ENCODE measurements at places on chromosomes 3 and 15. TPM values are rescaled to one million over a fixed set of nuclear protein-coding genes. Genes with fewer than 3 reads are reported as not detected.
A peak's percentile ranks its signal among the peaks of the same experiment; 100 is the strongest.

Gene GOLGA8G
- total RNA-seq, result not detected

Gene SLC15A2
- total RNA-seq, result 3.9 TPM

- H3K4me1 ChIP-seq, result no peaks in the 10 kb centered on the region
- no peak for DNase-seq
Observed at GRCh38 chr3:133153382-133153781, 115.2 kb downstream of the TMEM108 start.

- DNase-seq, result no peak
- H3K4me1 ChIP-seq, result no peaks in the 10 kb centered on the region
- H3K4me3 ChIP-seq, result no peak overlapping the region
Observed at GRCh38 chr15:82714016-82714415, 4.3 kb upstream of the AP3B2 start.

Gene THSD4
- not detected for total RNA-seq

Gene CHDH
- 0.21 TPM for total RNA-seq

- no peak overlapping the region for H3K4me3 ChIP-seq
- H3K4me1 ChIP-seq, result no peaks in the 10 kb centered on the region
- no peak for DNase-seq
- no peak overlapping the region for H3K27ac ChIP-seq
Observed at GRCh38 chr3:57863380-57863779, 107.3 kb downstream of the SLMAP start.

Gene GOLGA8H
- 0.24 TPM for total RNA-seq

GRCh38 chr3:162041622-162042021, 545.0 kb downstream of the OTOL1 start:
- H3K36me3 ChIP-seq, result no peaks in the 10 kb centered on the region
- H3K27me3 ChIP-seq, result no peaks in the 10 kb centered on the region
- H3K4me1 ChIP-seq, result no peaks in the 10 kb centered on the region
- DNase-seq, result no peak

DNA sequence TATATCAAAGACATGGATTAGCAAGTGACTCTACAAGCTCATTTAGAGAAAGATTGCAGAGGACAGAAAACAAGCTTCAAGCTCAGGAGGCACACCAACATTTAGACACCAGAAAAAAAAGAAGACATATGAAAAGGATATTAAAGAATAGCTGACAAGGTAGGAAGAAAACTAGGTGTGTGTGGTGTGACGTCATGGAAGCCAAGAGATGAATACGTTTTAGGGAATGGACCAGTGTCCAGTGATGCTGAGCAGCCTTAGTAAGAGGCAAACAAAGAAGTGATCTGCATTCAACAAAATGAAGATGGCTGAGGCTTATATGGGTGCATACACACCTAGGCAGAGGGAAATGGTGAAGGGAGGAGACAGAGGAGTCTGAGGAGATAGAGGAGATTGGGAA, 377.4 kb downstream of the ROBO1 start:
- no peaks in the 10 kb centered on the region for H3K36me3 ChIP-seq
- H3K4me1 ChIP-seq, result no peaks in the 10 kb centered on the region
- H3K27ac ChIP-seq, result no peak overlapping the region
- no peak overlapping the region for H3K4me3 ChIP-seq
- H3K27me3 ChIP-seq, result no peaks in the 10 kb centered on the region
- DNase-seq, result no peak

DNA sequence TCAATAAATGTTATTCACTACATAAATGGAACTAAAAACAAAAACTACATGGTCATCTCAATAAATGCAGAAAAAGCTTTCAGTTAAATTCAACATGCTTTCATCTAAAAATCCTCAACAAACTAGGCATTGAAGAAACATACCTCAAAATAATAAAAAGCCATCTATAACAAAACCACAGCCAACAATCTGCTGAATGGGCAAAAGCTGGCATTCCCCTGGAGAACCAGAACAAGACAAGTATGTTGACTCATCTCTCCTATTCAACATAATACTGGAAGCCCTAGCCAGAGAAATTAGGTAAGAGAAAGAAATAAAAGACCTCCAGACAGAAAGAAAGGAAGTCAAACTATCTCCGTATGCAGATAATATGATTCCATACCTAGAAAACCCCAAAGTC, 759.9 kb downstream of the EPHA3 start:
- H3K36me3 ChIP-seq, result no peaks in the 10 kb centered on the region
- no peaks in the 10 kb centered on the region for H3K27me3 ChIP-seq
- H3K27ac ChIP-seq, result no peak overlapping the region

GRCh38 chr3:197749315-197749600, 425 bp upstream of the FYTTD1 start:
- peaks cover 2% of the 10 kb centered on the region for H3K27me3 ChIP-seq
- H3K27ac ChIP-seq, result peak overlapping the region; percentile 89
- DNase-seq, result peak; percentile 73
- peak overlapping the region; percentile 87 for H3K4me3 ChIP-seq

DNA sequence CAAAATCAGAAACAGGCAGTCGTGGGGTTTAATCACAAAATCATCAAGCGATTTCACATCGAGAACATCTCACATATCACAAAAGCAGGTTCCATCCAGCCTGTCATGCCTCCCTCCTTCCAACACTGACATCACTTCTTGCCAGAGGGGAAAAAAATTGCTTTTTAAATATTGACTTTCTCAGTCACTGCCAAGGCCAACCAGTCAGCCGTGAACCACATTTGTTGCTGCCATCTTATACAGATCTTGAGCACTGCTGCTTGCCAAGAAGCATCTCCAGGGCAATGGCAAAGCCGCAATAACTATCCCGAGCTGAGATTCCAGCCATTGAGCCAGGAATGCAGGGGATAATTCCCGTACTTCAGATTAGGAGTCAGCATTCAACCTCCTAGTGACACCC, 174.6 kb downstream of the ANXA2 start:
- H3K36me3 ChIP-seq, result no peaks in the 10 kb centered on the region
- H3K4me3 ChIP-seq, result no peak overlapping the region
- H3K4me1 ChIP-seq, result no peaks in the 10 kb centered on the region
- H3K27me3 ChIP-seq, result peaks cover 29% of the 10 kb centered on the region

GRCh38 chr15:75356006-75356405, 9.2 kb downstream of the NEIL1 start:
- peaks cover 2% of the 10 kb centered on the region for H3K4me1 ChIP-seq
- H3K4me3 ChIP-seq, result no peak overlapping the region
- no peaks in the 10 kb centered on the region for H3K27me3 ChIP-seq
- H3K27ac ChIP-seq, result no peak overlapping the region
- peaks cover 39% of the 10 kb centered on the region for H3K36me3 ChIP-seq

DNA sequence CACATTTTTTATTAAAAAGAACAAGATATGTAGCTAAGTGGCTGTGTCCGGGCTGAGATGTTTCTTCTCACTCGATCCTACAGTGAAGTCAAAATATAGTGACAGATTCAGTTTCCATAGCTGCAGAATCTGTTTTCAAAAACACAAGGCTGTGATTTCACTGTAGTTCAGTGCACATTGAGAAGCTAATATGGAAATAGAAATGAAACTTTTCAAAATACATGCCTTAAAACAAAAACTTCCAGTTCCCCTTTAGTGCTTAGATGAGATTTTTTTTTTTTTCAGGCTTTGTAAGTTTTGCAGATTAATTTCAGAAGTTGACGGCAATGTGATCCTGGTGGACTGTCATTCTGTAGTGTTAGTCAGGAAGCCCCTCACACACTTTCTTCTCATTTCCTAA, 23.8 kb upstream of the TRAK1 start:
- H3K4me1 ChIP-seq, result peaks cover 10% of the 10 kb centered on the region
- H3K4me3 ChIP-seq, result no peak overlapping the region
- H3K36me3 ChIP-seq, result no peaks in the 10 kb centered on the region
- no peaks in the 10 kb centered on the region for H3K27me3 ChIP-seq
- H3K27ac ChIP-seq, result no peak overlapping the region

DNA sequence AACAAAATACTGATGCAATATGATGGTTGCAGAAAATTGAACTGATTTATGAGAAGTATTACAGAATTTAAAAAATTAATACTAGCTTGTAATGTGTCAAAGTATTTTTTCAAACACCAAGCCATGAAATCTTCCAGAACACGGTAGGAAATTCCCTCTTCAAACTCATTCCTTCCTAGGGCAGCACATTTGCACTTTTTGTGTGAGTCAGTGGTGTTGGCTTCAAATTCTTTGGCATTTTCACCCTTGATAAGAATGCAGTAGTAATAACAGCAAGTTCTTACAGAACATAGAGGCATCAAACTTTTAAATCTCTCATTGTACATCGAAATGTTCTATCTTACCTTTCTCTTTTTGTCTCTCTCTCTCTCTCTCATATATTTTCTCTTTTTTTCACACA, 191.8 kb downstream of the CGGBP1 start:
- H3K27me3 ChIP-seq, result no peaks in the 10 kb centered on the region
- H3K4me1 ChIP-seq, result no peaks in the 10 kb centered on the region
- H3K4me3 ChIP-seq, result no peak overlapping the region
- no peak for DNase-seq
- H3K27ac ChIP-seq, result no peak overlapping the region

DNA sequence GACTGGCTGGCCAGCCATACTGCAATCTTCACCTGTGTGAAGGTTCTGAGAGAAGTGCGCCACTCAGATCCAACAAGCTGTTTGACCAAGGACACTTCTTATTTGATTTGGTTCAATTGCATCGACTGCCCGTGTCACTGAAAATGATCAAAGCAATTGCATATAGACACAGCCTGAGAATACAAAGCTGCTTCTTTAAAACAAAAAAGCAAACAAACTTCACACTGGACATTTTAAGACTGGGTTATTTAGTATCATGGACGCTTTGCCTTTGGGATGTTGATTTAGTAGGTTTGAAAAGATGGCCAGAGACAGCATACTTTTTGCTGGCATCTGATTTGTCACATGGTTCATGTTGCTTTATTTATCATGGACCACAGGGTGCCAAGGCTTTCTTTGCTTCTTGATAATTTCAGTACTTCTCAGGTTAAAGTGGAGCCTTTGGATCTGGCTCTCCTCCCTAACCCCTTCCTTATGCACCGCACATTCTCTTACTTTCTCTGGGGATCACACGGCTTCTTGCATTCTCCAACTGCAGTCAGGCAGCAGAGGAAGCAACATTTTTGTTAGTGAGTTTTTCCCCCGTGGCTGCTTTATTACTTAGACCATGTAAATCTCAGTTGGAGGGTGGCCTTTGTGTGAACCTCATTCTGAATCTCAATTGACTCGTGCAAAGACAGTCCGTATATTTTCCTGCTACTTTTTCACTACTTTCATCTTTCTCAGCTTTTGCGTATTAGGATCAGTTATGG, 151.0 kb downstream of the CD47 start:
- no peaks in the 10 kb centered on the region for H3K36me3 ChIP-seq
- peaks cover 20% of the 10 kb centered on the region for H3K4me1 ChIP-seq

- DNase-seq, result no peak
- H3K27ac ChIP-seq, result no peak overlapping the region
- H3K4me1 ChIP-seq, result no peaks in the 10 kb centered on the region
- no peaks in the 10 kb centered on the region for H3K27me3 ChIP-seq
- H3K36me3 ChIP-seq, result no peaks in the 10 kb centered on the region
Observed at GRCh38 chr3:21158861-21159542, 592.0 kb downstream of the ZNF385D start.

- no peak overlapping the region for H3K4me3 ChIP-seq
- H3K27ac ChIP-seq, result no peak overlapping the region
- no peaks in the 10 kb centered on the region for H3K36me3 ChIP-seq
- peaks cover 25% of the 10 kb centered on the region for H3K27me3 ChIP-seq
- no peak for DNase-seq
Observed at GRCh38 chr15:77846986-77847385, 214.3 kb upstream of the LINGO1 start.

GRCh38 chr15:57537488-57538264, 54.0 kb upstream of the MYZAP start:
- no peak for DNase-seq
- H3K27me3 ChIP-seq, result peaks cover 8% of the 10 kb centered on the region
- H3K4me3 ChIP-seq, result no peak overlapping the region
- no peak overlapping the region for H3K27ac ChIP-seq
- no peaks in the 10 kb centered on the region for H3K4me1 ChIP-seq
- no peaks in the 10 kb centered on the region for H3K36me3 ChIP-seq

DNA sequence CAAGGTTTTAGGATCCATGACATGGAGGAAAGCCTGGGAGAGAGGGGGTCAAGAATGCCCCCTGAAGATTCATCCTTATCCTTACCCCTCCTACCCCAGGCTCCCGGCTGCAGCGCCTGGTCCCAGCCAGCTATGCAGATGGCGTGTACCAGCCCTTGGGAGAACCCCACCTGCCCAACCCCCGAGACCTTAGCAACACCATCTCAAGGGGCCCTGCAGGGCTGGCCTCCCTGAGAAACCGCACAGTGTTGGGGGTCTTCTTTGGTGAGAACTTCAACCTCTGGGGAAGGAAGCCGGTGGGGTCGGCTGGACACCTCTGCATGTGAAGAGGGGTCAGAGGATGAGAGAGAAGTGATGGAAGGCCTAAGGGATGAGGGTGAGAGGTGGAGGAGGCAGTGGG, 4.3 kb downstream of the DUOX1 start:
- peaks cover 7% of the 10 kb centered on the region for H3K4me1 ChIP-seq
- DNase-seq, result no peak
- no peaks in the 10 kb centered on the region for H3K36me3 ChIP-seq
- H3K4me3 ChIP-seq, result no peak overlapping the region

- no peak overlapping the region for H3K27ac ChIP-seq
- no peaks in the 10 kb centered on the region for H3K36me3 ChIP-seq
- DNase-seq, result no peak
- no peaks in the 10 kb centered on the region for H3K4me1 ChIP-seq
- H3K27me3 ChIP-seq, result peaks cover 7% of the 10 kb centered on the region
Observed at GRCh38 chr3:170634663-170635384, 48.9 kb upstream of the SLC7A14 start.

Gene IMPG2
- total RNA-seq, result 0.29 TPM

- no peaks in the 10 kb centered on the region for H3K36me3 ChIP-seq
- H3K27me3 ChIP-seq, result no peaks in the 10 kb centered on the region
- no peak overlapping the region for H3K4me3 ChIP-seq
- H3K27ac ChIP-seq, result no peak overlapping the region
Observed at GRCh38 chr3:26967501-26967900, 344.9 kb downstream of the LRRC3B start.

GRCh38 chr15:80744415-80744814, 34.8 kb upstream of the CEMIP start:
- no peak for DNase-seq
- peaks cover 2% of the 10 kb centered on the region for H3K27me3 ChIP-seq
- no peak overlapping the region for H3K27ac ChIP-seq
- H3K4me3 ChIP-seq, result no peak overlapping the region

- H3K27ac ChIP-seq, result no peak overlapping the region
- DNase-seq, result no peak
- no peak overlapping the region for H3K4me3 ChIP-seq
- H3K27me3 ChIP-seq, result peaks cover 2% of the 10 kb centered on the region
- H3K4me1 ChIP-seq, result peaks cover 2% of the 10 kb centered on the region
- H3K36me3 ChIP-seq, result peaks cover 41% of the 10 kb centered on the region
Observed at GRCh38 chr15:59178151-59178695, 28.4 kb upstream of the LDHAL6B start.

Gene CD200R1
- total RNA-seq, result 6.4 TPM
